Retinal pigment epithelial cell (primary cell): ENCODE measurements at places on chromosomes 2 and 18.

GRCh38 chr18:67496469-67496868 lies 20.1 kb downstream of the DSEL start:
- no peak for DNase-seq

- DNase-seq = peak; percentile 80
Measured at GRCh38 chr2:43305012-43305411, 78.6 kb upstream of the ZFP36L2 start.

- DNase-seq = no peak
Measured at GRCh38 chr2:191048073-191048472, 34.1 kb upstream of the STAT1 start.

DNA sequence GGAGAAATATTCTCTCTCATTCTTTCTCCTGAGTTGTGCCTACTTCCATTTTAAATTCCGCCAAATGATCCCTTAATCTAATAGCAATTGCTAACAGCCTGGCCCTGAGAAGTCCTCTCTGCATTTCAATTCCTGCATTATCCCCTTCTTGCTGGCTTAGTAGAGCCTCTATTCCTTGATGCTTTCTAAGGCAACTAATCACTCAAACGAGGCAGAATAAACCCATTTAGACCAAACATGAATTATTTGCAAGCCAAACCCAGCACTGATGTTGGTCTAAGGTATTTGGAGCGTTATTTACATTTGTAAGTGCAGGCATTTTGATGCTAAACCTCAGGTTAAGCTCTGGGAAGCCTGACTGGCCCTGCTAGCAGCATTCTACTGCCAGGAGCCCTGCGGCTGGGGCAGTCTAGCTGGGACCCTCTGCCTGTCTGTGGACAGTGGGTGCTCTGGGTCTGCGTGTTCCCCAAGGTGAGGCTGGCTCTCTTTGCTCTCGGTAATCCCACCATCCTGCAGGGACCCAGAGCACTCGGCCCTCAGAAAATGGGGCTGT lies 173.1 kb upstream of the HS6ST1 start:
- no peak for DNase-seq

DNA sequence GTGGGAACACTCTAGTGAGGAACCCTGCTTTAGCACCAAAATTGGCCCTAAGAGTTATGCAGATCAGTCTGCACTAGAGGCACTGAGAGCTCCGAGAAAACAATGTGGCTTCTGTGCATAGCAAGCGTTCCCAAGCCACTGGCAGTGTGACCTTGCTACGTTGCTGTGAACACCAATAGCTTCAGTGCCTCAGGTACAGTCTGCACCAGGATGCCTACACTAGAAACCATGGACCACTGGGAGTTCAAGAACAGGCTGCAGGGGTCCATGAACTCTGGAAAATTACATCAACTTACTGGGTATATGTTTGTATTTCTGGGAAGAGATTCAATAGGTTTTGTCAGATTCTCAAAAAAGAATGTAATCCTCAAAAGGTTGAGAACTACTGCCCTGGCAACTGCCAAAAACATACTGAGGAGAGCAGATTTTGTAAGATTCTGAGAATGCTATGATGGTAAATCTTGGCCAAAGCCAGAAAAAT lies 18.3 kb upstream of the SP3 start:
- no peak for DNase-seq

GRCh38 chr2:122753336-122753735 lies 997.9 kb downstream of the TSN start:
- DNase-seq = no peak

DNA sequence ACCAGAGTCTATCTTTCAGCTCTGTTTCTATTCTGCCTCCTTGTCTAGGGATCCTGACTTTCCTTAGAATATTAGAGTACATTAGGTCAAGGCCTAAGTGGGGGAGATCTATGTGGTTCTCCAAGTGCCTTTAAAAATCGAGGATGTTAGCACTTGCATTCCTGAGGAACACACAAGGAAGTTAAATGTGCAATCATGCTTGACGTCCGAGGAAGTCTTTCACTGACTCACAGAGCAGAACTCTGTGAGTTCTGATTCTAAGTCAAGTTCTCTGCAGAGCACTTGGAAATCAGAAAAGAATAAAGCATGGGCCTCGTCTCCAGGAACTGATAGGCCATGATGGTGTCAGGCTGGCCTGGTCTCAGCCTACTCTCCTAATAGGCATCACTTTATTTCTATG lies 17.2 kb downstream of the FHOD3 start:
- no peak for DNase-seq

DNA sequence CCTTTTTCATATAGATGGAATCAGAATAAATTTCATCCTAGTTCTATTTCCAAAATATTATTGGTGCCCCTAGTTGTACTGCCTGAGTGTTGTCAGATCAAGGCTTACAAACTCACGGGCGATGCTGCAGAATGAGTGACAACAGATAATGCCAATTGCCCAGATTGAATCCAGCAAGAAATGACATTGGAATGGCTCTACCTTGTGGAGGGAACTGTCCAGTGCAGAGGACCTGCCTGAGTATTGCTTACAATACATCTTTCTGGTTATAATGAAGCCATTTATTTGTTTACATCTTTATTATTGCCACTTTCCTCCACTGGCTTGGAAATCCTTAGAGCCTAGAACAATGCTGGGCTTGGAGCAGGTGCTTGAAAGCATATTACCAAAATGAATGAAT lies 7.8 kb upstream of the IL1R2 start:
- DNase-seq = no peak

DNA sequence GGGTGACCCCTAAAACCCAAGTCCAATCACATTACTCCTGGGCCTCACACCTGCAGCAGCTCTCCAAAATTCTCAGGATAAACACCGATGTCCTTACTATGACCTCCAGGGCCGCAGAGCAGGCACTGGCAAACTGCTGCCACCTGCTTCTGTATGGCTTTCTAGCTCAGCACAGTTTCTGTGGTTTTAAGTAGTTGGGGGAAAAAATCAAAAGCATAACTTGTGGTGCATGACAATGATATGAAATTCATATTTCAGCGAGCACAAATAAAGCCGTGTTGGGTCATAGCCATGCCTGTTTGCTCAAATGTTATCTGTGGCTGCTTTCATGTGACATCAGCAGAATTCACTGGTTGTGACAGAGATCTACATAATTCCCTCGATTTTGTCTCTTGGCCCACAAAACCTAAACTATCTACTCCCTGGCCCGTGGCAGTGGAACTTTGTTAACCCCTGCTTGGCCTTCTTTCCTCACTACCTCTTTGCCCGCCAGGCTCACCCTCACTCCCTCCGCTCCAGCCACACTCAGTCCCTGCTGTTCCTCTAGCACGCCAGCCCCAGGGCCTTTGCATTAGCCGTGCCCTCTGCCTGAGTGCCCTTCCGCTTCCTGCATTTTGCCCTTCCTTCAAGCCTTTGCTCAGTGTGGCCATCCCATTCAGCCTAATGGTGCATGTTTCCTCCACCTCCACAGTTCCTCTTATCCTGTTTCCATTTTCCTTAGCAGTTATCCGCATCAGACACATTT lies 108.3 kb downstream of the AGAP1 start:
- no peak for DNase-seq

- no peak for DNase-seq
Measured at GRCh38 chr18:76437910-76438309, 57.1 kb downstream of the ZNF516 start.

DNA sequence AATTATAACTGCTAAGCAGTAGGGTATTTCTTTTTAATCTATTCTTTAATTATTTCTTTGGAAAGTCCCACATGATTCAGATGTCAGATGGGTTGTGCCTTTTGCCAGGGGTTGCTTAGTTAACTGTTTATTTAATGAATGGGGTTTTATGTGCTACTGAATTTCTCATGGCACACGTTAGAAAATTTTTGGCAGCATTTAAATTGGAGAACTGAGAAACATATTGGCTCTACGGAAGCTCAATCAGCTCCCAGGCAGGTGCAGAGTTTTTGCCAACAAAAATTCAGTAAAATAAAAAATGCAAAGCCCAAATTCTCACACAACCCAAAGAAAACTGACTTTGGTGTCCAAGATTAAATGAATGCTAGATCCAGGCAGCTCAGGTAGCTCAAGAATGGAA lies 467.2 kb downstream of the NRXN1 start:
- DNase-seq = peak; percentile 12

DNA sequence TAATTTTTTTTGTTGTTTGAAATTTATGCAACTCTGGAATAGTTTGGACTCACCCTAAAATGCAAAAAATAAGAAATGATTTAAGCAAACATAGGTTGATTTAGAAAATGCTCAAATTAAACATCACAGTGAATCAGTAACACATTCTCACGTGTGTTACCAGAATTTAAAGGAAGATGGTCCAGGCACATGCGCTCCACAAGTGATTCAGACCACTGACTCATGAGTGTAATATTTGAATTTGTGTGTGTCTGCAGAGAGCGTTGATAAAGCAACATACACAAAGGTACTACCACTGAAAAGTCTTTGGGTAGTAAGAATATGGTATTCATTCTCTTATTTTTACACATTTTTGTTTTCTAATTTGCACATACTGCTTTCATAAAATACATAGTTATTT lies 7.9 kb downstream of the SS18 start:
- DNase-seq = no peak

- peak; percentile 39 for DNase-seq
Measured at GRCh38 chr2:101983486-101983885, 8.3 kb upstream of the IL1R2 start.

GRCh38 chr2:121902616-121903015 lies 147.2 kb downstream of the TSN start:
- DNase-seq = no peak

GRCh38 chr2:37037771-37038170 lies 46.4 kb downstream of the HEATR5B start:
- no peak for DNase-seq

GRCh38 chr2:204946892-204947291 lies 401.6 kb downstream of the PARD3B start:
- no peak for DNase-seq

GRCh38 chr2:19829672-19830071 lies 72.1 kb downstream of the TTC32 start:
- no peak for DNase-seq

DNA sequence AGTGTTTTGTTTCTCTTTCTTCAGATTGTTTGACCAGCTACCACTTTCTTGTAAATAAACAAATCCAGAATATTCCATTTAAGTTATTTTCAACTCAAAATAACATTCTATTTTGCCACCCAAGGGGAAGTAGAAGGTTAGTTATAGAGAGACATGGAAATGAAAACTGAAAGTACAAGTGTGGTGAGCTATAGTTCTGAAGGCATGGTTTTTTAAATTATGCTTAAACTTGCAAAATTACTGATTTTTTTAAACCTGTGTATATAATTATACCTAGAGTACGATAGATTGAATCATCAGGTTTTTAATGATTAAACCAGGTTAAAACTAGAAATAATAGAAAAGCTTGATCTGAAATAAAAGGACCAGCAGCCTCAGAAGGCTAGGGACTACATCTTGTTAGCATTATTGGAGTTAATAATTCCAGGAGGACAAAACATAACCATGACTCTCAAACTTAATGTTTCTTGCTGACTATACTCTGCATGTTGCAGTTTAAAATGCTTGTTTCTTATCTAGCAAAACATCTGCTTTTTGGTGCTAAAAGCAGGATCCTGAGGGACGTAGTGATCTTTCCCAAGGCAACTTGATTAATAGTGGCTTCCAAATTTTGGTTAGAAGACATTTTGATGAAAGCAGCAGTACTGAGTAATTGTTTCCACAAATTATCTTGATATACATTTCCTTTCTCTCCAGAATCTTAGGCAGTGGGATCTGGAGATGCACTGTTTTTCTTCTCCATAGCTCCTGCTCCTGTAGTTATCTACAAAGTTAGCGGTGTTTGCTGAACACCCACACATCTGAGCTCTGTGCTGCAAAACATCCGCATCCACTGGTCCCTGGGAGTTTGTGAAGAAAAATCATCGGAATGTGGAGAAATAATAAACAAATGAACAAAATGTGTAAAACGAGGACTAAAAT lies 327.2 kb upstream of the PKDCC start:
- DNase-seq = no peak

- no peak for DNase-seq
Measured at GRCh38 chr18:62377131-62377807, 52.2 kb downstream of the TNFRSF11A start.

- peak; percentile 71 for DNase-seq
Measured at GRCh38 chr2:224982910-224983711, 59.2 kb downstream of the DOCK10 start.

DNA sequence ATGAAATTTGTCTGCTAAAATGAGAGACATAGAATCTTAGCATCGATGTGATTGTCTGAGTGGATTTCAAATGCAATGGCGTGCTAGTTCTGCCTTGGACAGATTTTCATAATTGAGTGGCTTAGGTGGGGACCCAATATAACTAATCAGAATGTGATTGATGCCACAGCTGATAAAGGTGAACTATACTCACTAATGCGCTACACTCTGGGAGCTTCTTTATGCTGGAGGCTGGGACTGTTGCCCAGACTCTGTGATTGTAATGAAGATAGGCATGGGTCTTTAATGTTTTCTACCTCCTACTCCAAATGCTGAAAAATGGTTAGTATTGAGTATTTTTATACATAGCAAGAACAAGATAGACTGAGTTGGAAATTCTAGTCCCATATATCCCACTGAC lies 339.5 kb upstream of the SLC39A10 start:
- DNase-seq = no peak

- DNase-seq = no peak
Measured at GRCh38 chr18:10145546-10145945, 231.7 kb downstream of the VAPA start.

DNA sequence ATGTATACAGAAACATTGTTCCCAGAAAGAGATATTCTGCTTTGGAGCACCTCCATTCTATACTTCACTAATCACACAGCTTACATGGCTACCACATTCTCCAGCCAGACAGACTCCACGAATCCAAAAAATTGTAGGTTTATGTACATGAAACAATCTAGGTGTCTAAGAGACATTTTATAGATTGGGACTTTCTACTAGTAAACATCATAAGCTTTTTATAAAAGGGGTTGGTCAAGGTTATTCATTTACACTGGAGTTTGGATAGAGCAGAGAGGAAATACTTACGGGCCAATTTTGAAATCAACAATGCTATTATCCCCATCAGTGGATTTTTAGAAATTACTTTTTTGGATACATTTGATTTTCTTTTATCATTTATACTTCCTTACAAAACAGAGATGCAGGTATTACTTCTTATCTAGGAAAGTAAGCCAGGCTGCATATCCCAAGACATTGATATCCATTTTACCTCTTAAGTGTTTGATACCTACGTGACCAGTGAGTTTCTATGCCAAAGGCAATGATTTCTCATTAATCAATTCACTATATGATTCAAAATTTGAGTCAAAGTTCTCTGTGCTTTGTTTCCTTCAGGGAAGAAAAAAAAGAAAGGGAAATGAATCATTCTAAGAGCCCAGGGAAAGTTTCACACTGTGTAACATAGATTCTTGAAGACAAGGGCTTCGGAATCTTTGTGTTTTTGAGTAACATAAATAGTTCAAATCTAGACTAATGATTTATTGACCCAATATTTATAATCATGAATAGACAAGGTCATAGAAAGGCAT lies 140.5 kb downstream of the PTH2R start:
- DNase-seq = no peak

GRCh38 chr2:214103276-214104001 lies 307.4 kb upstream of the VWC2L start:
- DNase-seq = peak; percentile 19
